ENCODE measurements at places on chromosomes 6 and 20.

- DNase-seq = no peak
Observed at GRCh38 chr6:3650959-3651697, 100.4 kb downstream of the PXDC1 start.

GRCh38 chr6:161351858-161352257 lies 78.0 kb upstream of the AGPAT4 start:
- DNase-seq = no peak

DNA sequence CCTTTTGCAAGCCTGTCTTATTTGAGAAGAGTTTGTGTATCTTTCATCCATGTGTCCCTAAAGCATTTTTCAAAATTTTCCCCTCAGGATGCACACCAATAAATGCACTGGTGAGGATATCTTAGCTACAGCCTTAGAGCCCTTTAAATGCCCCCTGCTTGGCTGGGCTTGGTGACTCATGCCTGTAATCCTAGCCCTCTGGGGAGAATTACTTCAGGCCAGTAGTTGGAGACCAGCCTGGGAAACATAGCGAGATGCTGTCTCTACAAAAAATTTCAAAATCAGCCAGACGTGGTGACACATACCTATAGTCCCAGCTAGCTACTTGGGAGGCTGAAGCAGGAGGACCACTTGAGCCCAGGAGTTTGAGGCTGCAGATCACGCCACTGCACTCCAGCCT lies 33.8 kb upstream of the PLCB4 start:
- no peak for DNase-seq

- no peak for DNase-seq
Observed at GRCh38 chr20:44014807-44015732, 100.4 kb downstream of the TOX2 start.

GRCh38 chr6:148379481-148379880 lies 36.8 kb downstream of the SASH1 start:
- DNase-seq = no peak
